ENCODE measurements at places on chromosomes 11 and 22.
A peak's percentile ranks its signal among the peaks of the same experiment; 100 is the strongest.

DNA sequence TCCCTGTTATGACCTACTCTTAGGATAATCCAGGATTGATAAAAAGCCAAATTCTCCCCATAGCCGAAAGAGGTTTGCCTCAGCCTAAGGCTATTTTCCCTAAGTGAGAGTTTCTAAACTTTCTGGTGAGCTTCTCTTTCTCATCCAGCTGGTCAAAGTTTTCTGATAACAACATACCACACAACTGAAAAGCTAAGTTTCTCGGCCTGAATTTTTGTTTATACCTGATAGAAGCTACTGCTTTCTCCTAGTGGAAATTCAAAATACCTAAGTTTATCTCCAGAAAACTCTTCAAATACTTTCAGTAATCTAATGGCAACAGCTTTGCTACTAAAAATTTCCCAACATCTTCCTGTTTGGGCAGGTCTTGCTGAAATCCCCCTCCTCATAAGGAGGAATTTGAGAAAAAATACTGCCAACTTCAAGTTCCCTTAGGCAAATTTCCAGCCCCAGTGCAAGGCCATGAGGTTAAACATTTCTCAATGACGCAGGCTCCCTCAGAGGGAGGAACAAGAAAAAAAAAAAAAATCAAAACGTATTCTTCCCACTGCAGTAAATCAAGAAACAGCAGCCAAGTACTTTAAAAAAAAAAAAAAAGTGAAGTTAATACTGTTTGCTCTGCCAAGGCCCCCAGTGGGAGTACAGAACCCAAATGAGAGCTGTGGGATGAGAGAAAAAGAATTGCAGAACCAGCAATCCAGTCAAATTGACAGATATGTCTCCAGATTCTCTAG is 127.0 kb downstream of the MRTFA start:
- DNase-seq = no peak

GRCh38 chr11:68707527-68707926 is 23.2 kb downstream of the GAL start:
- no peak for DNase-seq

DNA sequence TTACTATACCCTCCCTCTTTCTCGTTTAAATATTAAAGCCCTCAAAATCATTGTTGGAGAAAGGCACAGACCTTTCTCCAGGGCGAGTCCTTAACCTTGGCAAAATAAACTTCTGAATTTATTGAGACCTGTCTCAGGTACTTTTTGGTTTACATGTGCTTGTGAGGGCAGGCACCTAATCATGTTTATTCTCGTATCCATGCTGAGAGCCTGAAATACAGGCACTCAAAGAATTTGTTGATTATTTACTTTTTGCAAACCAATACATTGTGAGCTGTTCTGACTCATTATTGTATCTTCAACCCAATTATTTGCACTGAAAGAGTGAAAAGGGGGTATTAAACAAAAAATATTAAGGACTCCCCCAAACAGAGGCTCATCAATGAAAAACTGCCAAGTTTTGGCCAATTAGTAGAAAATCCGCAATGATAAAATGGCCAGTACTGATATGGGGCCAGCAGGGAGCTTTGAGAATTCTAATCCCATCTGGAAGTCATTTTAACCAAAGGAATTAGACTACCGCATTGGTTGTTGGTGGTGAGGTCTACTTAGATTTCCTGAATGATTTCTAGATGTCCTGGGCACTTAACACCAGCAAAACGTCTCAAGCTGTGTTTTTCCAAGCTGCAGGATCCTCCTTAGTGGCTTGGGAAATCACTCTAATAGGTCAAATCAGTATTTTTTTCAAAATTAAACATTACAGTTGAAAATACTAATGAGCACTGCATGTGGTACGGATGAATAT is 157.3 kb downstream of the SWAP70 start:
- no peak for DNase-seq

DNA sequence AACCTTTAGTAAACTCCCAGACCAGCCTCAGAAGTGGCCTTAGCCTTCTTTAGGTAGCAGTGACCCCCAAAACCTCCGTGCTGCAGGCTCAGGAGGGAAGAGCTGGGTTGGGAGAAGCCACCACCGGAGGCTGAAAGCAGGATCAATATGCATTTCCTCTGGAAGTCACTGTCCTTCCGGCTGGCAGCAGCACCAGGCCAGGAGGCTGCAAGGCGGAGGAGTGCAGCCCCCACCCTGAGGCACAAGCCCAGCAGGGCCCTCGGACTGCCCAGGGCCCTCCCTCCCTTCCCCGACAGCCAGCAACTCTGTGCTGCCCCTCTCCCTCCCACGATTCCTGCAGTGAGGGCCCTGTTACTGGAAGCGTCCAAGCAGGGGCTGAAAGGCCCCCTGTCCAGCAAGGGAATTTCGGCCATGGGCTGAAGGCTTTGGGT is 3.2 kb upstream of the NRXN2 start:
- DNase-seq = peak; percentile 32

GRCh38 chr11:109707411-109707810 is 285.4 kb downstream of the C11orf87 start:
- DNase-seq = no peak

DNA sequence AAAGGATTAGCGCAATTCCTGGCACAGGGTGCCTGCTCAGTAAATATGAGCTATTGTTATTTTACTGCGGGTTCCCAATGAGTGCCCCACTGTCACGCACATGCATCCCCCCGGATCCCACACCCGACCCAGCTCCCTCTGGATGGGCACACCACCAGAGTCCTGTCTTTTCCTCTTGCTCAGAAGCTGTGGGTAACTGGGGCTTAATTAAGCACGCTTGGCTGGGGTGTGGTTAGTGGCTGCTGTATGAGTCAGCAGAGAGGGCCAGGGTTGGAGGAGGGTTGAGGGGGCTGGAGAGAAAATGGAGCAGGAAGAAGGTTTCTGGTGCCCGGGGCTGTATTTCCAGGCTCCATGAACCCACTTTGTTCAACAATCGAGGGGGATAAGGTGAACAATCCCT is 30.3 kb upstream of the NECTIN1 start:
- no peak for DNase-seq

DNA sequence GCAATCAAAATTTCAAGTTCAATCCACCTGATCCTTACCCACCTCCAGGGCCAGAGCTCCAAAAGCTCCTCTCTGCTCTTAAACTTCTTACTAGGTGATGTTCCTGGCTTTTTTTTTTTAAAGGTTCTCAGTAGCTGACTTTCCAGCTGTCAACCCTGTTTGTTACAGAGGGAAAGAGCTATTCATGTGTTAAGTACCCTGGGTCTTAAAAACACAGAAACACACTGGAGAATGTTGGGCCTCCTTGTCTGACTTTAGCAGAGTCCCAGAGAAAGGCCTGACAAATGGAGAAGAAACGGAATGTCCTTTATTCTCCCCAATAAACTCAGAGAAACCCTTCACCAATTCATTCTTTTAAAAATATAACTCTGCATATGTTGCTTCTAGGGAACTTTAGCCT is 3.2 kb downstream of the LRRC4C start:
- DNase-seq = no peak

GRCh38 chr22:28032861-28033260 is 113.8 kb upstream of the PITPNB start:
- DNase-seq = no peak

GRCh38 chr11:100769165-100769564 is 82.1 kb downstream of the ARHGAP42 start:
- no peak for DNase-seq
